ENCODE measurements at places on chromosomes 11 and 22.

DNA sequence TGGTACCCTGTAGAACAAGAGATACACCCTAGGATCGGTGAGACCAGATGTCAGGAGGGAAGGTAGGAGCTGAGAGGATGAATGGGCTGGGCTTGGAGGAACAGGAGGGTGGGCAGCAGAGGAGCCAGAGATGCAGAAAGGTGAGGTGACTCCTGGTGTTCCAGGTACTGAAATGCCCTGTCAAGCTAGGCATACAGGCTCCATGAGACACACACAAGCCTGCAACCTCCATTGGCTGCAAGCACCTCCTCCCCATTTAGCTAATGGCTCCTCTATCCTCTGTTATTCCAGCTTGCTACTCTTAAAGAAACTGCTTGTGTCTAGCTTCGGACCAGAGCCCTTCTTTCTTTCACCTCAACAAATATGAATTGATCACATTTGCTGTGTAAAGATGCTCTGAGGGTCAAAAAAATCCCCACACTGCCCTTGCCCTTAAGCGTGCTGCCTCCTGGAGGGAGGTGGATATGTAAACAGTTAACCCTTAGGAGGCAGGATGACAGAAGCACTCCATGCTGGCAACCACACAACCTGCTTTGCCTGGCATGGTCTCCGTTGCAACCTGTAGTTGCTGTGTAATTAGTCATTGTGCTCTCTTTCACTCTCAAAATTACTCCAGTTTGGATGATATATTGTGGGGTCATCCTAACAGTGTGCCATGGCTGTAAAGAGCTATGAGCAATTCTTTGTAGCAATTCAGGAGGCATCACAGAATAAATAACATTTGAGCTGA, 156.0 kb downstream of the PKNOX2 start:
- DNase-seq = no peak

GRCh38 chr11:85826116-85826855, 15.3 kb upstream of the SYTL2 start:
- peak; percentile 60 for DNase-seq

DNA sequence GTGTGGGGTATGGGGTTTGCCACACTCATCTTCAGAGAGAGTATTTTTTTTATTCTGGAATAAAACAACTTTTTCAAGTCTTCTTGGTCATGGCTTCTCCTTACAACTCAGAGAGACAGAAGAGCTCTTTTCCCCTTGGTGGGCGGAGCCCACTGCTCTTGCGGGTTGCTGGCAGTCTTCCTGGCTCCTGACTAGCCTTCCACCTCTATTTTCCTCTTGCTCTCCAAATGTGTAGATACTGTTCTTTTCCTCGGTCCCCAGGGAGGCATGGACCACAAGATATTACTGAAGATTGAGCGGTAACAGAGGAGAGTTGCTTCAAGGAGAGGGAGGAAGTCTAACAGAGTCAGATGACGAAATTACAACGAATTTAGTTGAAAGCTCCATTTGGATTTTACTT, 210.6 kb downstream of the NTM start:
- no peak for DNase-seq

- DNase-seq = peak; percentile 86
These were observed 9.8 kb downstream of the THAP12 start for GRCh38 chr11:76371170-76371569.

DNA sequence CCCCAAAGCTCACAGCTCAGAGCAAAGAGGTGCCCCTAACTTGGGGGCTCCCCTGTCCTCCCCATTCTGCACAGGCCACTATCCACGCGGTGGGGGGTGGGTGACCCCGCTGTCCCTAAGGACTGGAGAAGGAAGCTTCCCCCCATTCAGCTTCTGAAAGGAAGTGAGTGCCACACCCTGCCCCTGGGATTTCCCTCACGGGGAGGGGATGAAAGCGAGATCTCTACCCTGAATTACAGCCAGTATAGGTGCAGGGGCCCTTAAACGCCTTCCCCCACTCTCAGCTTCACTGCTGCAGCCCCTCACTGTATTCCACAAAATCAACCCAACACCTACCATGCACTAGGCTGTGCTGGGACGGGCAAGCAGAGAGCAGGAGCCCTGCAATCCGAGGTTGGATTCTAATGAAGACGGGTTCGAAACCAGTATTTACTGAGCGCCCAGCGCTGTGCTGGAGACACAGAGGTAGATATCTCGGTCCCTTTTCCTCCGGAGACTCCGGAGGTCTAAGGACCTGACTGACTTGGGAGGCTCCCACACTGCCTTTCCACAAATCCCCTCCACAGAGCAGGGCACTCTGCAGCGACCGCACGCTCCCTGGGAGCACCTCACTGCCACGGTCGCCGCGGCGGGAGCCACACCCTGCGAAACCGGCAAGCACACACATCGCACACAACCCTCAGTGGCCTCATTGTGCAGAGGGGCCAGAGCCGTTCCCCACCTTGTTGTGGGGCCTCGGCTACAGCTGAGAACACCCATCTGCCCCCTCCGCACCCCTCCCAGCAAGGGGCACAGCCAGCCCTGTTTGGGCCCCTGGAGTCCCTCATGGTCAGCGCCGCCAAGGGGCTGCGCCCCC, 1.8 kb downstream of the AHNAK start:
- DNase-seq = no peak

GRCh38 chr11:10401696-10402392, 53.2 kb upstream of the AMPD3 start:
- no peak for DNase-seq

GRCh38 chr11:59271247-59271755, 58.6 kb upstream of the MPEG1 start:
- no peak for DNase-seq

DNA sequence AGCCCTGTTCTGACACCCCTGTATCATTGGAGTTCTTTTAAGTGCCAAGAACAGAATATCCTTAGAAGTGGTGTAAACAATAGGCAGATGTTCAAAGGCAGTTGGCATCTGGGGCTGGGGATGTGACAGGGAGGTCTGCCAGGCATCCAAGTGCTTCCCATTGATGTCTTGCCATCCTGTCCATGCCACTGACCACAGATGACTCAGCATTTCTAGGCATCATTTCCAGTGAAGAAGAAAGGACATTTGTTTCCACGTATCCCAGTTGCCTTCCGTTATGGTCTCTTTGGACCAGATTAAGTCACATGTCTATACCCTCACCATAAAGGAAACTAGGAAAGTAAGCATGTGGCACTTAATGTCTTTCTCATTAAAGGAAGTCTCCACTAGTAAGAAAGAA, 76.7 kb upstream of the BARX2 start:
- DNase-seq = peak; percentile 16

GRCh38 chr11:66258473-66258893, 10.0 kb upstream of the RAB1B start:
- no peak for DNase-seq

DNA sequence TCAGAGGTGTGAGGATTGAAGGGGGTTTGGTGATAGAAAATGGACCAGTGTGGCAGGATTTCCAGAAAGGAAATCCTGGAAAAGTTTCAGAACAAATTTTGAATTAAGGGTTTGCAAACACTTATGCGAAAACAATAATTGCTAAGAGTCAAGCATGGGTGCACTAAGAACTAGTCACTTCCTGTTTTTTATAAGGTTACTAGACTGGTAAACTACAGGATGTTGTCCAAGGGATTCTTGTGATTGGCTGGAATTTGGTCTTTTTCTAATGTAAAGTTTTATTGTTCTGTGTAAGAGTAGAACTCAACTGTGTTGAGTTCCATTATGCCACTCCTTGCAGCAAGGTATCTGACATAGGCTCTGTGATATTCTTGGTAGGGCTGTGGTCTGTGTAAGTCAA, 54.1 kb downstream of the LIF start:
- DNase-seq = no peak

GRCh38 chr11:13288375-13289029, 10.9 kb downstream of the BMAL1 start:
- DNase-seq = peak; percentile 41

DNA sequence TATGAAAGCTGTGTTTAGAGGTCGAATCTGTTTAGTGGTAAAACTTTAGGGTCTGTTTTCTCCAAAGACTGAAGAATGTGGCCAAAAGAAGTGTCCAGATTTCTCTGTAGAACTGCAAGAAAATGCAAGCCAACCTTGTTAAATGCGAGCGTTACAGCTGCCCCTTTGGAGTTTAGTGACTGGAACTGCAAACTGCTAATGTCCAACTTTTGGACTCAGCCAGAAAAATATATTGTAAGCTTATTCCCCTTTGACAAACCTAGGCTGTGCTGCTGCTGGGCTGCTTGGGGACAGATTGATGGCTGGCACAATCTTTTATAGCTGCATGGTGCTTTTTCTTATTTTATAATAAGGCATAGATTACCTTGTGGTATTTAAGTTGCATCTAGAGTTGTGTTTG, 3.9 kb downstream of the TEAD1 start:
- DNase-seq = no peak

DNA sequence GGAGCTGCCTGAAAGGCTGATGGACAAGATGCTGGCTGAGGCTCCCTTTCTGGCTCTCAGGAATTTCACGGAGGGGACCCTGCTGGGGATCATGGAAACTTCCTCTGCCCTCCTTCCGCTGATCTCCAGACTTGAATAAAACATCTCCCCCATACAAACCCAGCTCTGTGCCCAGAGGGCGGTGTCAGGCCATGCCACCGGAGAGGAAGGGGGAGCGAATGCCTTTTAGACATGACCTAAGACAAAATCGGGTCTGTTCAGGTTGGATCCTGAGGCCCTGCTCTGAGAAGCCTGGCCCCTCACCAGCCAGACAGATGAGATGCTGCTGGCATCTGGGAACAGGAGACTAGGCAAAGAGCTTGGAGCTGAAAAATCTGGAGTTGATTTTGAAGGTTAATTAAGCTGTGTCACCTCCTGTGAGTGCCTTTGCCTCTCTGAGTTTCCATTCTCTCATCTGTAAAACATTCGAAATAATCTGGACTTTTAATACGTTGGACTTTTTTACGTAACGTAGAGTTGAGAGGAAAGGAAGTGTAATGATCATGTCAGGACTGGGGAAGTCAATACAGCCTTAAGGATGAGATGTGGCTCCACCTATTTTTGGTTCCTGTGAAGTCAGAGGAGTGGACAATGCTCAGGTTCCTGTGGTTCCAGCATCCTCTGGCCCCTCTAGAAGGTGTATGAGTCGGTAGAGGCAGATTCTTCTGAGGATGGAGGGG, 163.6 kb downstream of the ST3GAL4 start:
- no peak for DNase-seq

DNA sequence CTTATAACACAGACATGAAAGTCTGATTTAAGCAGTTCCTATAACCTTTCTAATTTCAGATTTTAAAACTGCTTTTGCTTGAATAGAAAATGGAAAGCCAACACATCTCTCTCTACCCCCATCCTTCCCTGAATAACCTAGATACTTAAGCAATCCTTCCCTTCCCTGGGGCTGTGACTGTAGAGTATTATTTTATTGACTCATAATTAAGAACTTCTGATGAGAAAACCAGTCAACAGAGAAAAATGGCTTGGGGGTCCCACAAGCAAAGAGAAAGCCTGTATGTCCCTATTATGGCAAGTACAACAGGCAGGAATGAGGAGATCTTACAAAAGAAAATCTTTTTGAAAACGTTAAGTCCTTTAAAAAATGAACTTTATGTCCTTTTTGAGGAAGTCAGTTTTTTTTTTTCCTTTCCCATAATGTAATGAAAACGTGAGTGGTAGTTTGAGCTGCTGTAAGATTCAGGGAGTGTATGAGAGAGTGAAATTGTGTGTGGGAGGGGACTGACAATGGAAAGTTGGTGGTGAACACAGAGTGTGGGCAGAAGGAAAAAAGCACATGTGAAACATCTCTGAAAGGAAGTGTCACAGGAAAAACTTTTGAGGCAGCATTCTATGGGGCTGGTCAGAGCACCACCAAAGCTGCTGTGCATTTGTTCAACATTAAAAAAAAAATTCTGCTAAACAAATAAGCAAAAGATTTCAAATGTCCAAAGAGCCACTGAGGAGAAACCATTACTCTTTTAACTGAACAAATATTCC, 154.6 kb downstream of the MAML2 start:
- peak; percentile 91 for DNase-seq

DNA sequence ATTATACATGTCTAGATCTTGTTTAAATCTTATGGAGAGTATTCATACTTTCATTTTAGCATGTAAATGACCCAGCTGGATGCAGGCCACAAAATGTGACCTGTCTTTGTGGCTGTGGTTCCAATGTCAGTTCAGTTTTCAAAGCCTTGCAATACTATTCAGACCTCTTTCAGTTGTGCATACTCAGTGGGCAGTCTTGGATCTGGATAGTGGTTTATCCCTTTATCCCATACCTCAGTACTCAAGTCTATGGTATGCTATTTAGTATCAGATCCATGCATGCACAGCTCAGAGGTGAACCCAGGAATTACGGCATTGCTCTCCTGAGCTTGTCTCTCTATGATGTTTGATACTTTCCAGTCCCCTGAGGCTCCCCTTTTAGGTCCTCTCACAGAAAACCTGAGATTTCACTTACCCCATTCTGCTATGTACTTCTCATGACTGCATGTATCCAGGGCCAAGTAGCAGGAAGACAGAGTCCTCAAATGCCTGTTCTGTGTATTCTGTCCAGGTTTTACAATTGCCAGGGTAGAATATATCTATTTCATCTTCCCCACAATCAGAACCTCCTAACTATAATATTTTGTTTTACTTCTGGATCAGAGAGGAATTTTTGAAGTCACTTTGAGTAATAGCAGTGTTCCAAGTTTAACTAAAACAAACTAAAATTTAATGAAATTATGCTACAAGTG, 6.9 kb upstream of the P4HA3 start:
- DNase-seq = peak; percentile 53

DNA sequence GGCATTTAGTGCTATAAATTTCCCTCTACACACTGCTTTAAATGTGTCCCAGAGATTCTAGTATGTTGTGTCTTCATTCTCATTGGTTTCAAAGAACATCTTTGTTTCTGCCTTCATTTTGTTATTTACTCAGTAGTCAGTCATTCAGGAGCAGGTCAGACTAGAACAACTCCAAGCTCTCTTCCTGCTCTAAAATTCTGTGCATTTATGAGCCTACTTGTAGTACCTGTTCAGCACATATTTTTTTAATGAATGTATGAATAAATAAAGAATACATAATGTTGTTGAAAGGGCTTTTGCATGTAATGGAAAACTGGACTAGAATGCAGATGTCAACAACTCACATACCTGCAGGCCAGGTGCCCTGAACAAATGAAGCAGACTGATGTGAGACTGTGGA, 13.7 kb upstream of the HEPHL1 start:
- no peak for DNase-seq

- DNase-seq = peak; percentile 22
These were observed 597.2 kb upstream of the ANO3 start for GRCh38 chr11:25734591-25735211.

Data from fibroblast of mammary gland (primary cell).